ENCODE measurements at places on chromosomes 3 and 15.

- DNase-seq = no peak
Observed at GRCh38 chr3:69472093-69472492, 86.2 kb upstream of the FRMD4B start.

DNA sequence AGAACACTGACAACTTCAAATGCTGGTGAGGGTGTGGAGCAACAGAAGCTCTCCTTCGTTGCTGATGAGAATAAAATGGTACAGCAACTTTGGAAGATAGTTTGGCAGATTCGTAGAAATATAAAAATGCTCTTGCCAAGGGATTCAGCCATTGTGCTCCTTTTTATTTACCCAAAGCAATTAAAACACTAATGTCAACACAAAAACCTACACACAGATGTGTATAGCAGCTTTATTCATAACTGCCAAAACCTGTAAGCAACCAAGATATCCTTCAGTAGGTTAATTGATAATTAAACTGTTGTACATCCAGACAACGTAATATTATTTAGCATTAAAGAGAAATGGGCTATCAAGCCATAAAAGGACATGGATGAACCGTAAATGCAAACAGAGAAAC lies 37.8 kb upstream of the LSAMP start:
- no peak for DNase-seq

GRCh38 chr3:71206305-71207165 lies 377.0 kb downstream of the FOXP1 start:
- DNase-seq = no peak

- DNase-seq = no peak
Observed at GRCh38 chr3:77887611-77888010, 847.7 kb downstream of the ROBO2 start.

DNA sequence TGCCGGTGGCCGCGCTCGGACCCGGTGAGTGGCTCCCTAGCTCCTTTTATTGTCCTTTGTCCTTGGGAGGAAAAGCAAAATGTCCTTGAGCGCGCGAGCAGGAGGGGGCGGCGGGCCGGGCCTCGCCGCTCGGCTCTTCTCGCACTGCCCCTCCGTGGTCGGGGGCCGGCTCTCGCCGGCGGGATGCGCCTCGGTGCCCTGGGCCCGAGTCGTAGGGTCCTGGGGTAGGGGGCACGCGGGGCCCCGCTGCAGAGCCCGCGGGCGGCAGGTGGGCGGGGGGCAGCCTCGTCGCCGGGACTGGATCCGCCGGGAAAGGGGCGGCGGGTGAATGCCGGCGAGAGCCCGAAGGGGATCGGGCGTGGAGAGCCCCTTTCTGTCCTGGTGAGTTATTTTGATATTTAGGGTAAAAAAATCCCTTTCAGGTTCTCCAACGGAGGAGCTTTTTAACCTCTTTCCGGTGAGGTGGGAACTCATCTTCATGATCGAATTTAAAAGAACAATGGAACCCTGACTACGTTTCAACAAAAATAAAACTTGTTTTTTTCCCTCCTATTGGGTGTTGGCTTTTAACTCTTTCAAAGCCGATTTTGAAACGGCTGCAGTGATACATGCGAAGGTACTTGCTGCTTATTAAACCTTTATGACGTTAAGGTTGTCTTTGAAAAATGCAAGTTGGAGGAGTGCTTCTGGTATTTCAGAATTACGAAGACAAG lies 16.8 kb upstream of the CHD2 start:
- DNase-seq = no peak

DNA sequence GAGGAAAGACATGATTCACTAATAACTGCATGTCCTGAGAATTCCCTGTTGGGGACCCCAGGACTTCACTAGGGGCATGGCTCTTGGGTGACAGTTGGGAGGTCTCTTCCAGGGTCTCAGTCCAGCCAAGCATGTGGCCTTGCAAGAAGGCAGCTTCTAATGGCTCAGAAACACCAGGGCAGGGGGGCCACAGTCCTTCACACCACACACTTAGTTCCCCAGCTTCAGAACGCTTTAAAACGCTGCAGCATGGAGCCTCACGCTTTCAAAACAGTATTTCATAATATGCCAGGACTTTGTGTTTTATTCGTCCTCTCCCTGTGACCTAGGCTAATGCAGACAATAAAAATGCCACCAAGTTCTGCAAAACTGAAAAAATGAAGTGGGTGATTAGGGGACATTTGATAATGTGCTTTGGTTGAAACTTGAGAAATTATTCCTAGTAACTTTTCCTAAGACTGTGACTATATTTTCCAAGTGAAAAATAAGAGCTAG lies 48.4 kb upstream of the LIMD1 start:
- no peak for DNase-seq

GRCh38 chr15:38748710-38749109 lies 184.1 kb upstream of the RASGRP1 start:
- no peak for DNase-seq

DNA sequence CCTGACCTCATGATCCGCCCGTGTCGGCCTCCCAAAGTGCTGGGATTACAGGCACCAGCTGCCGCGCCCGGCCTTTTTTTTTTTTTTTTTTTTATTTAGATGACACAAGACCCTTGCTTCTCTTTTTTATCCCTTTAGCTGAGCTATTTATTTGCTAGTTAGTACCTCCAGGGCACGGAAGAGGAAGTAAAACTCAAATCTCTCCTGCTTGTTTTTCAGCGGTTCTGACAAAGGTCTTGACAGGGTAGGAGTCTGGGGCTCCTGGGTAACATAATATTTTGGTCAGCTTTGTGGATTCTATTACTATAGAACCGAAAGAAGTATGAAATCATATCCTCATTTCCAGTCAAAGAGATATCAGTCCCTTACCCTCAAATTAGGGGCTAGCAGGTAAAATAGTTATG lies 44.0 kb upstream of the ETV5 start:
- no peak for DNase-seq

- no peak for DNase-seq
Observed at GRCh38 chr3:123036352-123037014, 8.9 kb upstream of the SEMA5B start.

GRCh38 chr15:52745326-52746161 lies 44.6 kb downstream of the ONECUT1 start:
- no peak for DNase-seq

DNA sequence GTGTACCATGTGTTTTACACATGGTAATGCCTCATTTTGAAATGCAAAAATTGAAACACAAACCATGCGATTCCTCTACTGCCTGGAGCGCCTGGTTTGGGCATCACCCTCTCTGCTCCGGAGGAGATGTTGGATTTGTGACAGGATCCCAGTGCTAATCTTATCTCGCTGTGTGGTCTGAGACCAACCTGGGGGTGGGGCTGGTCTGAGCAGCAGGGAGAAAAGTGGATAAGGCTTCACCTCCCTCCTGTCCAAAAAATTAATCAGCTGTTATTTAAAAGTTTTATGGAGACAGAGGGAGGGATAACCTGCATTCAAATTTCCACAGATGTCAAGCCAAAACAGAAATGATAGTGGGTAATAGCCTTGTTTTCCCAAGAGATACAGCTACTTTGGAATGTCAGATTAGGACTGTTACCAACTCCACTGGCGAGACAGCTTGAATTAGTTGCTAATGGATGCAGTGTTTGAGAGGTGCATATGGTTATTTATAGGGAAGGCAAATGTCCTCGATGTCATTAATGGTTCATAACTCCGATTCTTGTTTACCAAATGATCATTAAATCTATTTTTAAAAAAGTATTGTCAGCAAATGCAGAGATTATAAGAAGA lies 54.0 kb upstream of the SKOR1 start:
- DNase-seq = no peak

- no peak for DNase-seq
Observed at GRCh38 chr15:78315686-78316282, 16.4 kb upstream of the SKIC8 start.

GRCh38 chr3:8739757-8740504 lies 6.3 kb downstream of the CAV3 start:
- no peak for DNase-seq

GRCh38 chr15:93645594-93645993 lies 556.6 kb upstream of the RGMA start:
- no peak for DNase-seq

GRCh38 chr3:172332256-172333041 lies 115.8 kb downstream of the GHSR start:
- DNase-seq = no peak

DNA sequence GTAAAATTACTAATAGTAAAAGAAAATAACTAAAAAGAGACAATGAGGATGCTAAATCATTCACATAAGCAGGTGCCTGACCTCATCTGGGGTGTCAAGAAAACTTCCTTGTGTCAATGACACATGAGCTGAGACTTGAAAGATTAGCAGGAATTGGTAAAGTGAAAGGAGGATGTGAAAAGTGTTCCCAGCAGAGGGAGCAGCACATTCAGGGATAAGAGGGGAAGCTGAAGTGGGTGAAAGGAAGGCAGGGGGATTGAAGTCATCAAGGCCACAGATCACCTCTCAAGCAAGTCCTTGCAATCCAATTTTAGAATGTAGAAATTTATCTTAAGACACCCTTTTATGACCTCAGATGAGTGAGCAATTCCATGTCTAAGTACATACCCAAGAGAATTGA lies 60.2 kb upstream of the ACP3 start:
- no peak for DNase-seq

DNA sequence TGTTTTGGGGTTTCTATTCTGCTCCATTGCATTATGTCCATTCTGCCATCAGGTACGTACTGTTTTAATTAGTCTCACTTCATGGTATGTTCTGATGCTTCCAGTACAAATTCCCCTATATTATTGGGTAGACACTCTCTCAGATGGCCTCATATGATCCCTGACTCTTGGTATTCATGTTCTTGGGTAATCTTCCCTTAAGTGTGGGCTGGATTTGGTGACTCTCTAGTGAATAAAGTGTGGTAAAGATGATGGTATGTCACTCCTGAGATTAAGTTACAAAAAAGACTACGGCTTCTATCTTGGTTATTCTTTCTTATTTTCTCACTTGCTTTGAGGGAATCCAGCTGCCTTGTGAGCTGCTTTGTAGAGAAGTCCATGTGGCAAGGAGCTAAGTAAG lies 89.6 kb upstream of the TBC1D5 start:
- DNase-seq = no peak

GRCh38 chr15:48975472-48976419 lies 12.0 kb upstream of the SHC4 start:
- peak; percentile 65 for DNase-seq

DNA sequence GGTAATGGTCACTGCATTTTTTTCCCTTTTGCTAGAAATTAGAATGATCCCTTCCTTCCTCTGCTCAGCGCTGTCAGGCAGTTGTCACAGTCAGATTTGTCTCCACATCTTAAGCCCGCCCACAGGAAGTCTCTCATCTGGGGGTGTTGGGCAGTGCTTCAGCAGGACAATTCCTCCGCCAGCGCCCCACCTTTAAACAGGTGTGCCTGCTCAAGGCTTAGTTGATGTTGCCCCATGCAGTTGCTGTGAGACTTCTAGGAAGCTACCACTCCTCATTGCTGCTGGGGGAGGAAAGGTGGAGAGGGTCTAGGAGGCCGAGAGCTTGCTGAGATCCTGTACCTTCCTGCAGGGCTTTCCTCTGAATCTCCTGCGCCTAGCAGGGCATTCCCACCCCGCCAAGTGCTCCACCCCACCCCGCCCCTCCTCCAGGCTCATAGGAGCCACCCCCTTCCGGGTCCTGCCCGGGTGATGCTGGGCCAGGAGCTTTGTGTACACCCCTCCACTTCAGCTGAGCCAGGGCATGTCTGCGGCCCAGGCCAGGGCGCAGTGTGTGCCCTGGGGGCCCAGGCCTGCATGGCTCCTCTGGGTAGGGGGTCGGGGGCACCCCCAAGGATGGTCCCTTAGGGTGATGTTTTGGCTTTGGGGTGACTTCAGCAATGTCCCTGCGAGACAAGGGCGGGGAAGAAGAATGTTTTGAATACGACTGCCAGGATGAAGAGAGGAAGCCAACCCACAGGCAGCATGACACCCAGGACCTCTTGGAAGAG lies 68.7 kb downstream of the TRAK1 start:
- peak; percentile 3 for DNase-seq

DNA sequence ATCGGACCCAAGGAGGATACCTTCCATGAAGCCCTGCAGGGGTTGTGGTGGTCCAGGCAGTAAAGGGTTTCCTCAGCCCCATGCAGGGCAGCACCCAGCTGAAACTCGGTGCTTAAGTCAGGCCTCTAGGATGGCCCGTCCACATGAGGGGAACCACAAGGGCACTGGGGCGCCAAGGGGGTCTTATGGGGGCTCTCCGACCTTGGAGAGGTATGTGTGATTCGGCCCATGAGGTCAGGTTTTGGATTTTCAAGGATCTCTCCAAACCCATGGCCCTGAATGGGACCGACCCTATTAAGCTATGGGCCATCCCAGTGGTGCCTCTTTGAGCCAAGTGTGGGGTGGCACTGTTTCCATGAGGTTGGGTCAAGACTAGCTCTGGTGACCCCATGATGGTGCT lies 233.3 kb downstream of the SNRPN start:
- DNase-seq = no peak

- DNase-seq = no peak
Observed at GRCh38 chr3:58059349-58060321, 51.4 kb downstream of the FLNB start.

GRCh38 chr3:27130796-27131195 lies 238.4 kb downstream of the NEK10 start:
- no peak for DNase-seq

- no peak for DNase-seq
Observed at GRCh38 chr3:159584421-159584820, 404.2 kb upstream of the IL12A start.

DNA sequence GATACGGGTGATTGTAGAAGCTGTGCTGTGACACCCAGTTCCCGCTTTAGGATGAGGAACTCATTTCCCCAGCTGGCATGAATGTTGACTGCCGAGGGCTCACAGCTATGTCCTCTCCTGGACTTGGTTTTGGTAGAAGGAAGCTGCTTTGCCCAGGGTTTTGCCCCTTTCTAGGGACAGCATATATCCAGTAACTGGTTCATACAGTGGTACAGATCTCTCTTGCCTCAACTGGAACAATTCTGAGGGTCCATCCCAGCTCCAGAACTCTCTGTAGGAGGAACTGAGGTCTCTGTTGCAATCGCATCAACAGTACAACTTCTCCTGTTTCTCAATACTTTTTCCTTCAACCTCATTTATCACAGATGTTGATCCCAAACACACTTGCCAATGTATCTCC lies 54.5 kb upstream of the FNDC3B start:
- no peak for DNase-seq

GRCh38 chr3:10437272-10437994 lies 68.0 kb downstream of the ATP2B2 start:
- DNase-seq = peak; percentile 59

GRCh38 chr3:193346259-193346658 lies 32.3 kb downstream of the ATP13A5 start:
- no peak for DNase-seq

GRCh38 chr15:101193120-101193644 lies 58.7 kb downstream of the CHSY1 start:
- DNase-seq = no peak

GRCh38 chr3:150763841-150764483 lies 993 bp upstream of the SIAH2 start:
- no peak for DNase-seq
